ENCODE measurements at places on chromosomes 1 and 21.

DNA sequence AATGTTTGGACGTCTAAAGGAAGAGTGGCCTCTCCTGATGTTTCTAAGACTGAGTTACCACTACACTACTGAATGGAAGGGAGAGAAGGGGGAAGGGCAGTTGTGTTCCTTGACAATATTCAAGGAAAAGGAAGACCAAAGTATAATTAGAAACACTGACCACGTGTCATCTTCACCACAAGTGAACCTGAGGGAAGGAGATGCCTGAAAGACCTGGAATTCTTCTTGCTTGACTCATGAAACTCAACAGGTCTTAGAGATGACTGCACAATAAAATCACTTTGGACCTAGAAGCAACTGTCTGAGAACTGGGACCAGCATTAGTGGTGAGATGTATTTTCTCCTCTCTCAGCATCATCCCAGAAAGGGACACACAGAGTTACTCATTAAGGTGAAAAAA is 56.7 kb downstream of the PTPN14 start:
- no peak for DNase-seq

DNA sequence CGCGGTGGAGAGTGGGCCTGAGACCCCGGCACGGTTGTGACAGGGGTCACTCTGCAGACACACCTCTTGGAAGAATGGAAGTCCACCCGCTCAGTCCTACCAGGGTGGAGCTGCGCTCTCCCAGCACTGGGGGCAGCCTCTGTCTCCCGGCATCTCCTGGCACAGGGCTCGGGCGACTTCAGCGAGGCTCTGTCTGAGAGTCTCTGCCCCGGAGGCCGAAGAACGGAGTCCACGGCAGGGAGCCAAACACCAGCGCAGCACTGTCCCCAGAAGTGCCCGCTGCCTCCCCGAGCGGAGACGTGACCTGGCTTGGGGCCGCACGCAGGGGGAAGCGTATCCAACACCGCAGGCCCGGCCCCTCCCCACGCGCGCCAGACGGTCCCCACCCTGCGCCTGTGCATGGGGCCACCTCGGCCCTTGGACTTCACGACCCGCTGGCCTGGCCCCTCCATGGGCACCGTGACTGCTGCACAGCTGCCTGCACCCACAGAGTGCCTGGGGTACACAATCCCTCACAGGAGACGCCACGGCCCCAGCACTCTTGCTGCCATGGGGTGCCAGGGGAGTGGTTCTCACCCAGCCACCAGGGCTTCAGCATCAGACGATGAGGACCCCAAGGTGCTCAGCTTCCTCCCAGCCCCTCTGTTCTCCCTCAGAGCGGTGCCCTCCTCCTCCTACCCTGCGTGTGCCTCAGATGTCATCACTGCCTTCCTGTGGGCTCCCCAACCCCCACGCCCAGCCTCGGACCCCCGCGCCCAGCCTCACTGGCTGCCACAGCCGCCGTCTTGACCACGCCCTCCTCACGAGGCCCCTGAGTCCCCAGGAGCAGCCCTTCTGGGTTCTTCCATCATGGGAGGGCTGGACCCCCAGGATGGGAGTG is 14.9 kb upstream of the RNF223 start:
- DNase-seq = no peak

GRCh38 chr1:29732453-29732852 is 496.1 kb downstream of the PTPRU start:
- DNase-seq = no peak

DNA sequence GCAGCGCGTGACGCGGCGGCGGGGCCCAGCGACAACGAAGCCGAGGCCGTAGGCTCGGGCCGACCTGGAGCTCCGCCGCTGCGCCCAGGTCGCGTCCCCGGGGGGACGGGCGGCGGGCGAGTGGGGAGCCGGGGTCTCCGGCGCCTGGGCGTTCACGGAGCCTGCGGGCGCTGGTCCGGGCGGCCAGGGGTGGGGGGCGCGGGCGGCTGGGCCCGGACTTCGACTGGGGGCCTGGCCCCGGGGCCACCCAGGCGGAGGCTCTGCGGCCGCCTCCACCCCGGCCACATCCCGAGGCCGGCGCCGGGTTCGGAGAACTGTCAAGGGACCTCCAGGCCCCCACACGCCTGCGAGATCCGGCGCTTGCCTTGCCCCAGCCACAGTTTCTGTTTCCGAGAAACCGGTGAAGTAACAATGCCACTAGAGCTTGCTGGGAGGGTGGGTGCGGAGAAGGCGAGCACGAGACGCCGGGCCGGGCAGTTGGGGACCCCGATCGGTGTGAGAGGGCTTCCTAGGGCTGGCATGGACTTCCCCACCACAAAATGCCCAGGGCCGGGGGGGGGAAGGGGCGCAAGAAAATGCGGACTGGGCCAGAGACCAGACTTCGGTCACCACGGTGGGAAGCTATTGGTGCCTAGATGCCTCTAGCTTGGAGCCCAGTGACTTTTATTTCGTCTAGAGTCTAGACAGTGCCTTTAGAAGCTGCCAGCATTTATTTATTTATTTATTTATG is 501 bp downstream of the FBXO6 start:
- no peak for DNase-seq

GRCh38 chr1:174399211-174399610 is 48.6 kb upstream of the GPR52 start:
- DNase-seq = no peak

DNA sequence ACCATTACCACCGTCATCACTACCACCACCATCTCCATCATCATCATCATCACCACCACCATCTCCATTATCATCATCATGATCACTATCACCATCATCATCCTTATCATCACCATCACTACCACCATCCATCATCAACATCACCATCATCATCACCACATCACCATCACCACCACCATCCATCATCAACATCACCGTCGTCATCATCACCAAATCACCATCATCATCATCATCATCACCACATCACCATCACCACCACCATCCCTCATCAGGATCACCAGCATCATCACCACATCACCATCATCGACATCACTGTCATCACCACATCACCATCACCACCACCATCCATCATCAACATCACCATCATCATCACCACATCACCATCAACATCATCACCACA is 203.0 kb upstream of the VAMP3 start:
- DNase-seq = no peak

DNA sequence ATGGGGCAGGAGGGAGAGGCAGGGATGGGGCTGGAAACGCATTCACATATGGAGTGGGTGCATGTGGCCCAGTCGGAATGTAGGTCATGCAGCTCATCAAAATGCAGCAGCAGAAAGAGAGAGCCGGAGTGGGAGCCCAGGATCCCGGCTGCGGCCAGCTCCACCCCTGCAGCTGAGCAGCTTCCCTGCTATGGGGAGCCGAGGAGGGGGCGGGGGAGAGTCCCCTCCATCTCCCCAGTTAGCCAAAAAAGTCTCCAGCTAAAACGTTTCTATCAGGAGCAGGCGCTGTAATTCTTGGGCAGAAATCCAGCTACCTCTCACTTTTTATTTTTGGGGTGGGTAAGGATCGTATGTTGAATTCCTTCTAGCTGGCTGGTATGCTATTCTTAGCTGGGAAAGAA is 39.7 kb downstream of the MRPL37 start:
- no peak for DNase-seq

DNA sequence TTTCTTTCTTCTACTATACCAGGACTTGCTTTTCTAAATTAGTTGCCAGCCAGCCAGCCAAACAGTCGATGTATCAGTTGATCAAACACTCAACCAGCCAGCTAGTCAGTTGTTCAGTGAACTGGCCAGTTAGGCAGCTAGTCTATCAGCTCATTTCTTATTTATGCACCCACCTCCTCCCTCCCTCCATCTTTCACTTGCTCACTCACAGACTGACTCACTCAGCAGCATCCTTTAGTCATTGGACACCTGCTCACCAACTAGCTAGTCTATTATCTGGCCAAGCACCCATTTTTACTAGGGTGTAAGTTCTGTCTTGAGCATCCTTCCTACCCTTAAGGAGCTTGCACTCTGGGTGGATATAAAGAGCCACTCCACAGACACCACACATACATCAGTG is 5.9 kb upstream of the SPRR4 start:
- DNase-seq = no peak

DNA sequence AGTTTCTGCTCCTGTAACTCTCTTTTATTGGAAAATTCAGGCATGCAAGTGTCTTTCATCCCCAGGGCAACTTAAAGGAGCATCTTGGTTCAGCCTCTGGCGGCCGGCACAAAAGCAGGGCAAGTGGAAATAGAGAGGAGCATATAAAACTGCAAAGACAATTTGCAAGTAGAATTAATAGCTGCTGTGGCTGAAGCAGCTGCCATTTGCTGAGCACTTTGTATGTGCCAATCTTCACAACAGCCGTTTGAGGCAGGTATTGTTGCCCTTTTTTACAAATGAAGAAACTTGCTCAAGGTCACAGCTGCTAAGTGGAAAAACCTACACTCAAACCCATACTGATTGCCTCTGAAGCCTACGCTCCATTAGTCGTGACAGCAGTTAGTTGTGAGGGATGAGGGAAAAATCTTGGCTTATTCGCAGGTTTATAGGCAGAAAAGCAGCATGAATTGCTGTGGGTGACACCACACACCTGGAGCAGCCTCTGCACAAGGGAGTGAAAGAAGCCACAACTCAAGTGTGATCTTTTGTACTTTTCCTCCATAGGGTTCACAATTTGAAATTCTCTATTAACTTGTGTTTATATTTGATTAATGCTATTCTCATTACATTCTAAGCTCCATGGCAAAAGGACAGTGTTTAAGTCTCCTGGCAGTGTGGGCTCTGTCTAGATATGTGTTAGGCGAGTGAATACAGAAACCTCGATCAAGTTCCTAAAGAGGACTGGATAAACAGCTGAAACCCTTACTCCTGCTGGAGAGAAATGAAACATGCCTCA is 99.0 kb upstream of the BEND5 start:
- no peak for DNase-seq

GRCh38 chr1:214445199-214445598 is 106.2 kb downstream of the PTPN14 start:
- no peak for DNase-seq

DNA sequence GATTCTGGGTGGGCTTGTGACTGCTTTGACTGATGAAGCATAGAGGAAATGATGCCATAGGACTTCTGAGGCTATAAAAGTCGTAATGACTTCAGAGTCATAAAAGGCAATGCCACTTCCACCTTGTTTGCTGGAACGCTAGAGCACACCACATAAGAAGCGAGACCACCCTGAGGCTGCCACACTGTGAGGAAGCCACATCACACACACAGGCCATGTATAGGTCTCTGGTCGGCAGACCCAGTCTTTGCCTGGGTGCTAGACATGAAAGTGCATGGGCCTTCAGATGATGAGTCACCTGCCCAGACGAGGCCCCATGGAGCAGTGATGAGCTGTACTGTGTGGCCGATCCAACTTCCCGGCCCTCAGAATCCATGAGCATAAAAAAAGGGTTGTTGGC is 14.2 kb upstream of the KANK4 start:
- no peak for DNase-seq

- DNase-seq = no peak
These were observed 2.4 kb downstream of the SPRTN start for GRCh38 chr1:231340328-231341013.

DNA sequence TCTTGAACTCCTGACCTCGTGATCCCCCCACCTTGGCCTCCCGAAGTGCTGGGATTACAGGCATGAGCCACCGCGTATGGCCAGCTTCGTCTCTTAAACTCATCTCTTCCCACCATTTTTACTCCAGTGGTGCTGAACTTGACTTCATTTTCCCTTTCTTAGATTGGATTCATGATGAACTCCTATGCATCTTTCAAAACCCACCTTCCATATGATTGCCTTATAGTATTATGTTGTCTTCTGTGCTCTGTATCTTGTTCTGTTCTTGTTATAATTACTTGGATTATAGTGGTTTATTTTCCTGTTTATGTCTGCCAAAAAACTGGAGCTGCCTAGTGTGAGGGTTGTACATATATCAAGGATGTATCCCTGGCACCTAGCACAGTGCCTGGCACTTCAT is 110.8 kb upstream of the GADD45A start:
- DNase-seq = no peak

- DNase-seq = no peak
These were observed 247.2 kb downstream of the KIF26B start for GRCh38 chr1:245401881-245402587.

DNA sequence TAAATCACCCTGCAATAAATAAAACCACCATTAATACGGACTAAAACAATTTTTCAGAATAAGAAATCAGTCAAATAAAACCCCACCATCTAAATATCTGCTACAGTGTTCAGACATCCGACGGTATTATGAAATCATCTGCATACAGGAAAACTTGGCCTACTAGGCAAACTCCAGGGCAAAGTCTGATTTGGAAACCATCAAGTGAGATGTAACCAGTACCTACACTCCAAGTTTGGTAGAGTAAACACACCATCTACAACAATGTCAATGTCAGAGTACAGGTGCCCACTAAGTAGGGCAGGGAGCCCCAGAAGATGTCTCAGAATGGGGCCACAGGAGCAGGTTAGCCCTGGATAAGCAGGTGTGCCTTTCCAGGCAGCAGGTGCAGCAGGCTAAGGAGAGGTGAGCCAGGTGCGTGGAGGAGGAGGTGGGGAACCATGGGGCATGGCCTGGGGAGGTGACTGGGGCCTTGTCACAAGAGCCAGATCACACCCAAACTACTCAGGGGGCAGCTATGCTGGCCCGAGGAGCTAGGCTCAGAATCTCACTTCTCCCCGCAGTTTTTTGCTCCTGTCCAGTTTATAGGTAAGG is 59.6 kb downstream of the CAPZB start:
- no peak for DNase-seq

- DNase-seq = no peak
These were observed 32.4 kb downstream of the STYXL2 start for GRCh38 chr1:167126317-167126716.

- DNase-seq = no peak
These were observed 17.0 kb downstream of the HLCS start for GRCh38 chr21:36949171-36950141.

DNA sequence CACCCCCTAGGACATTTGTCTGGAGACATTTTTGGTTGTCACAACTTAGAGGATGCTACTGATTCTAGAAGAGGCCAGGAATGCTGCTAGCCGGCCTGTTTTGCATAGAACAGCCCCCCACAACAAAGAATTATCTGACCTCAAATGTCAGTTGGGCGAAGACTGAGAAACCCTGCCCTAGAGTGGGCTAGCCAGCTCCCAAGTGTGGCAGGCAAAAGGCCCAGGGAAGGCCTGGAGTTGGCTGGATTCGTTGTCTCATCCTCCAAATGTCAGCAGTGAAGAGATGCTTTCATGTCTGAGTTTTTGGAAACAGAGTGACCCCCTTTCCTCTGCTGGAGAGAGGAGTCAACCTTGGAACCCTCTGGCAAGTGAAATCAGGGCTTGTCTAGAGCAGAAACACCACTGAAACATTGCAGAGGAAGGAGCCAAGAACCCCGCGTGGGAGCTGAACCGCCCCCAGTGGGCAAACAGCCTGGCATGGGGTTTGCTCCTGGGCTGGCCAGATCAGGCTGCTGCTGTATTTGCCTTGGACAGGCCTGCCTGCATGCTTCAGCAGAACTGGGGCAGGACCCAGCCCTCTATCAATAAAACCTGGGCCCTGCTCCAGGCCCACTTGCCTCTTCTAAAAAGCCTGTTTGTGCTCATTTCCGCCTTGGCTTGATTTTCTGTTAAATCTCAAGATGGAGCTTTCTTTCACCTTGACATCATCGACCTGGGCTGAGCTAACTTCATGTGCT is 32.9 kb downstream of the RASSF5 start:
- DNase-seq = no peak
